ENCODE measurements at places on chromosomes 7 and 10.

- no peak for DNase-seq
Observed at GRCh38 chr10:14540062-14540461, 209.3 kb upstream of the FRMD4A start.

DNA sequence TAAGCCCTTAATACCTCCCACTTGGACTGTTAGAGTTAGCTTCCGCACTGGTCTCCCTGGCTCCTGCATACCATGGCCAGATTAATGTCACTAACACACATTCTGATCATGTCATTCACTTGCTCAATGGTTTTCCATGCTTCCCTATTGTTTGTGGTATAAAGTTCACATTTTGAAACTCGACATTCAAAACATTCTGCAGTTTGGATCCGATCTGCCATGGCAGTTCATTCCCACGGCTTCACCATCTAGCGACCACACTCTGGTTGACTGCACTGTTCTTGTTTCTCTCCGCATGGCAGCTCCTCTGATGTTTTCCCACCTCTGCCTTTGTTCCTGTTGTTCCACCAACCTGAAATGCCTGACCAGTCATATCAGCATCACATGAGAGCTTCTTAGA is 87.4 kb upstream of the WAC start:
- no peak for DNase-seq

DNA sequence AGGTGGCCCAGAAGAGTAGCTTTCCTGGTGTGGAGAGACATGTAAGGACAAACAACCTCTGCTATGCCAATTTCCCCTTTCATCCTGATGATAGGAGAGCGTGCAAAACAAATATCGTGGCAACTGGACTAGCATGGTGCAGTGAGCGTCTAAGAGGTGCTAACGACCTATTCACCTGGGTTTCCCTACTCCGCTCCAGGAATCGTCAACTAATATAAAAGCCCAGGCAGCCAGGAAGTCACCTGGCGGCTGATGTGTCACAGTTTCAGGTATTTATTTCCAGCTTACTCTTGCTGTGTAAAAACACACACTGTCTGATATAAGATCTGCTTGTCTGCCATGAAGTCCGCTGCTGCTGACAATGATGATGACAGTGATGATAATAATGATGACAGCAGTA is 56.5 kb upstream of the EFCAB10 start:
- DNase-seq, result no peak

DNA sequence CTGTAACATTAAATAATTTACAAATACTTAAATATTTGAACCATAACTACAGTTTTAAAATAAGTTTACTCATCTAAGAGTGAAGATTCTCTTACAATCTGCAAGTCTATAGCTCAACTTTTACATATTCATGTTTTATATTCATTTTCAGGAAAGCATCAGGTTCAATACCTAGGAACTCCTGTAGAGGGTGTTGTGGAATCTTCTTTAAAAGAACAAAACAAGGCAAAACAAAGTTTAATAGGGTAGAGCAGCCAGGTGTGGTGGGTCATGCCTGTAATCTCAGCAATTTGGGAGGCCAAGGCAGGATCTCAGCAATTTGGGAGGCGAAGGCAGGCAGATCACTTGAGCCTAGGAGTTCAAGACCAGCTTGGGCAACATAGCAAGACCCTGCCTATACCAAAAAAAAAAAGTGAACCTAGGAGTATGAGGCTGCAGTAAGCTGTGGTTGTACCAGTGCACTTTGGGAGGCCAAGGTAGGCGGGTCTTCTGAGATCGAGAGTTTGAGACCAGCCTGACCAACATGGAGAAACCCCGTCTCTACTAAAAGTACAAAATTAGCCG is 45.1 kb downstream of the ST8SIA6 start:
- no peak for DNase-seq

DNA sequence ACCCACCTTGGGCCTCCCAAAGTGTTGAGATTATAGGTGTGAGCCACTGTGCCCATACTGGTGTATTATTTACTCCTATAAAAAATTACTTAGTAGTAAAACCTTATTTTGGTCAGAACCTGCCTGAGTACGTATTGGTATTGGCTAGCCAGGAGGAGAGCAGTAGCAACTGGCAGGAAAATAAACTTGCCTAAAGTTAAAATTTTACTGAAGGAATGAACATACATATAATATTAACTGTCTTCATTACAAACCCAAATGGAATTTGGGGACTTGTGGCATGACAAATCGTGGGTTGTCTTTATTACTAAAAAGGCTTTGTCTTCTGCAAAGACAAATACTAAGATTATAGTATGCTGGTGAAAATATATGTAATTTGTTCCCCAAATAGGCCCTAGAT is 8.4 kb downstream of the RAB18 start:
- DNase-seq, result no peak

DNA sequence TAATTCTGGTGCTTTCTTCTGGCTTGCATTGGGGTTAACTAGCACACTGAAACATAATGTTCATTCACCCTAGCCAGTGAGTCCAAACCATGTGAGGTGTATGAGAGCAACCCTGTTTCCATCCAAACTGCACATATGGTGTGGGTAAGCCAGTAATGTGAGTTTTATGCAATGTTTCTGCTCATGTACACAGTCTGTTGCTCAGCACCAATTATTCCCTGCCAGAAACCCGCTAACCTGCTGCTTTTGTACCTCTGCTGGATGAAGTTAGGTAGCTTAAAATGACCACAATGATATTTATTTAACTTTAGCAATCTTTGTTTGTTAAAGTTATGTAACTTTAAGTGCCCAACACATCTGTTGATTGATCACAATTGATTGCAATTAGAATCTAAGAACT is 93.7 kb upstream of the RPA3 start:
- no peak for DNase-seq

- no peak for DNase-seq
Observed at GRCh38 chr10:44391981-44392380, 7.1 kb upstream of the CXCL12 start.

DNA sequence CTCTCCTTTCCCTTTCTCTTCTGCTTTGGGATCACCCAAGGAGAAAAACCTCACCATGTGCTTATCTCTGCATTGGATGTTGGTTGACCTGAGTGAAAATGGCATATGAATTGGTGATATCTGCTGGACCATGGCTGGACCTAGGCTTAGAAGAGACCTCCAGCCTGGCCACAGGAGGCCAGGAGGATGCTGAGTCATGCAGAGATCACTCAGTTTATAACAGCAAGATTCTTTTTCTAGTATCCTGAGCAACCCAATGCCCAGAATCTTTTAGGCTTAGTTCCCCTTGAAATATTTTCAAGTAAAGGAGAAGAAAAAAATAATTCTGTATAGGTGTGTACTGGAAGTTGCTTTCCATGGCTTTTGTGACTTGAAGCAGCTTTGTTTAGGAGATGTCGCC is 236.3 kb downstream of the KLF6 start:
- DNase-seq, result no peak

DNA sequence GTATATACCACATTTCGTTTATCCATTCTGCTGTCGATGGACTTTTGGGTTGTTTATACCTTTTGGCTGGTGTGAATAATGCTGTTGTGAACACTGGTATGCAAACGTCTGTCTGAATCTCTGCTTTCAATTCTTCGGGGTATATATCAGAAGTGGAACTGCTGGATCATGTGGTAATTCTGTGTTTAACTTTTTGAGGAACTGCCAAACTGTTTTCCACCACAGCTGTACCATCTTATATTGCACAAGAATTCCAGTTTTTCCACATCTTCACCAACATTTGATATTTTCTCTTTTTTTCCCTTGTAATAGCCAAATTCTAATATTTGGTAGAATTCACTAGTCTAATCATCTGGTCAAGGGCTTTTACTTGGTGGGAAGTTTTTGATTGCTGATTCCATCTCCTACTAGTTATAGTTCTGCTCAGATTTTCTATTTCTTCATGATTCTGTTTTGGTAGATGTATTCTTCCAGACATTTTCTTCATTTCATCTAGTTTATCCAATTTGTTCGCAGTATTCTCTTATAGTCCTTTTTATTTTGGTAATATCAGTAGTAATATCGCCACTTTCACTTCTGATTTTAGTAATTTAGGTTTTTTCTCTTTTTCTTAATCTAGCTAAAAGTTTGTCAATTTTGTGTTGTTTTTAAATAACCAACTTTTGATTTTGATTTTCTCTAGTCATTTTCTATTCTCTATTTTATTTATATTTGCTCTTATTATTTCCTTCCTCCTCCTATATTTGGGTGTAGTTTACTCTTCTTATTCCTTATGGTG is 271.2 kb downstream of the ZEB1 start:
- no peak for DNase-seq

GRCh38 chr7:52352013-52352981 is 683.1 kb upstream of the POM121L12 start:
- no peak for DNase-seq

DNA sequence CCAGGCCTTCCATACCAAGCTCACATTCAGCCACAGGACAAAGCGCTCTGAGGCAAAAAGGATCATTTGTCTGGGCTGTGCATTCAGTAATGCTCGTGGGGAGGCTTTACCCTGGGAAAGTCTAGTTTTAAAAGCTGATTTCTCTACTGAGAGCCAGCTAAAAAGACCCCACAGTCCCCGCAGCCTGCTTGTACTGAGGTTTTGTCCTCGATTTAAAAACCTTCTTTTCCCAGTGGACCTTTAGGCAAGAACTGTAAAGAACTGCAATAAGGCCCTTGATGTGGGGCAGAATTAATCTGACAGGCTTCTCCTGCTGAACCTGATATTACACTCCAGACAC is 180.3 kb downstream of the USP6NL start:
- DNase-seq, result no peak

GRCh38 chr10:124522933-124523871 is 61.6 kb downstream of the LHPP start:
- DNase-seq, result no peak

DNA sequence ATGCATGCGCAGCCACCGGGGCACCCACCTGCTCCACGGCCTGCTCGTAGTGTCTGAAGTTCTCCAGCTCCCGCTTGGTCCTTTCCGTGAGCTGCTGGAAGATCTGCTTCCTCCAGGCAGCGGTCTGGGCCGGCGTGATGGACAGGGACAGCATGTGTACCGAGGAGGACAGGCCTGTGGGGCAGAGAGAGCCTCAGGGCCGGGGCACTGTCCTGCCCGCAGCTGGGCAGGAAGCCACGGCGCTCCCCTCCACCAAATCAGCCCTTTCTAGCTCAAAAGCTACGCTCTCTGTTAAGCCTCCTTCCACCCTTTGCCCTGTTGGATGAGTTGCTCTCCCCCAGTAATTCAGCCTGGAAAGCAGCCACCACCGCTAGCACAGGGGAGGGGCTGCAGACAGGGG is 19.2 kb downstream of the TECPR1 start:
- DNase-seq, result no peak

- no peak for DNase-seq
Observed at GRCh38 chr10:72104472-72105097, 16.2 kb upstream of the SPOCK2 start.

GRCh38 chr7:115864082-115864481 is 166.5 kb downstream of the TFEC start:
- DNase-seq, result no peak

DNA sequence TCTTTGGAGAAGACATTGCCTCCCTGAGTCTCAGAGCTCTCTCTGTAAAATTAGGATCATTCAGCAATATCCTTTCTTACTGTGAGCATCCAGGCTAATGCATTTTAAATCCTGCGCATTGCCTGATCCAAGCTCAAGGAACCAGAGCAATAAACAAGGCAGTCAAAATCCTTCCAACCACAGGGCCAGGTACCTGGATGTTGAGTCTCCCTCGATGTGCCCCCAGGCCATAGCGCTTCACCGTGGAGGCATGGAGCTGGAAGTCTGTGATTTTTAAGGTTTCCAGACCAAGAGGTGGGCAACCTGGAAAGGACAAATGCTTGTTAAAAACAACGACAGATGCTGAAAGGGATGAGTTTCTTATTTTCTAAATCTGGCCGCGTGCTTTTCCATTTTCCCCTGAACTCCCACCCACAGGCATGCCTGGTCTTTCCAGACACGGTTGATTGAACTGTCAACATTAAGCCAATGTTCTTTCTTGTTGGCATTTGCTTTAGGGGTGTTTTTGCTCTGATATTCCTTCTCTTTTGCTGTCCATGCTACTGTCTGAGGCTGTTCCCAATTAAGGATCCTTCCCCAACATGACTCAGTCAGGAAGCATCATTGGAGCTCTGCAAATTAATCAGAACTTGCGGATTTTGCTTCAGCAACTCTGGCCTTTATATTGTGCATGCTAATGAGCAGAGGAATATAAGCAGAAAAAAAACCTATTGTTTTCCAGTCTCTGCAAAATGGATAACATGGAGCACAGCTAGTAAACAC is 29.0 kb downstream of the CPXM2 start:
- DNase-seq, result no peak

- DNase-seq, result no peak
Observed at GRCh38 chr10:130174328-130174727, 38.1 kb downstream of the GLRX3 start.

DNA sequence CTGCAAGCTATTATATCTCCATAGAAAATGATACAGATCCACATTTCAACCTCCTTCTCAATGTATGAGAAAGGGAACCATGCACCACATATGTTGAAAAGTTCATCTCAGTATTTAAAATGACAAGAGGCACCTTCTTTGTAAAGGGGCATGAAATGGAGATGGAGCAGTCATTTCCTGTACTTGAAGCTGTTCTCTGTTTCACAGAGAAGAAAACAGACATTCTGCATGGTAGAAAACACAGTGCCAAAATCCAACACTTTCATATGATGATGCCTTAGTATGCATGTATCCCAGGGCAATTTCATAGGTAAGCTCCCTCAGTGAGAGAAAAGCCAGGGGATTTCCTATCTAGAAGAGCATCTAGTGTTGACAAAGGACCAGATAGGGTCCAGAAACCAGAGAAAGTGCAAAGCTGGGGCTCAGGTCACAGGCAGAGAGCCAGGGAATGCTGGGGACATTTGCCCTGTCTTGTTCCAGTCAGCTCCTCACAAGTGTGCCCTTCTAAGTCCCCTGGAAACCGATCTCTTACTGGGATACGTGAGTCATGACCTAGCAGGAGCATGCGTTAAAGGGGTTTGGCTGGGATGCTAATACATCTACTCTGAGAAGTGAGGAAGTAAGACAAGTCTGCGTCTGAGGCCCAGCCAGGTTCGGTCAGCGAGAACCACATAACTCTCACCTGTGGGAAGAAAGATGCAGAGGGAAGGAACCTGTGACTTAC is 118.7 kb downstream of the ICA1 start:
- no peak for DNase-seq

- DNase-seq, result no peak
Observed at GRCh38 chr7:92674379-92674778, 84.2 kb upstream of the FAM133B start.

DNA sequence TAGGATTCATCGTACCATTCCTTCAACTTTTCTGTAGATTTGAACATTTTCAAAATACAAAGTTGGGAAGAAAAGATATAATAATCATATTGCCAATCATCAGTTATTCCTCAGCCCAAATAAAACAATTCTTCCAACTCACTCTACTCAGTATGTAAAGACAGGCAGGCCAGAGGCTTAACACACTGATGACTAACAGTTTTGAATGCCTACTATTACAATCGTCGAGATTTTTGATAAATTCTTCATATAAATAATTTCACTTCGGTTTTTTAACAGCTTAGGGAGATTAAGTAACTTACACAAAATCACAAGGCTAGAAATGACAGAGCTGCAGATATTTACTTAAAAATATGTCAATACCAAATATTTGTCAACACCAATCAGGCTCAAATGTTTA is 17.6 kb downstream of the CYTH3 start:
- DNase-seq, result no peak
